ENCODE measurements at places on chromosomes 4 and X.

GRCh38 chr4:76995776-76996175 lies 46.2 kb downstream of the SEPTIN11 start:
- no peak for DNase-seq

DNA sequence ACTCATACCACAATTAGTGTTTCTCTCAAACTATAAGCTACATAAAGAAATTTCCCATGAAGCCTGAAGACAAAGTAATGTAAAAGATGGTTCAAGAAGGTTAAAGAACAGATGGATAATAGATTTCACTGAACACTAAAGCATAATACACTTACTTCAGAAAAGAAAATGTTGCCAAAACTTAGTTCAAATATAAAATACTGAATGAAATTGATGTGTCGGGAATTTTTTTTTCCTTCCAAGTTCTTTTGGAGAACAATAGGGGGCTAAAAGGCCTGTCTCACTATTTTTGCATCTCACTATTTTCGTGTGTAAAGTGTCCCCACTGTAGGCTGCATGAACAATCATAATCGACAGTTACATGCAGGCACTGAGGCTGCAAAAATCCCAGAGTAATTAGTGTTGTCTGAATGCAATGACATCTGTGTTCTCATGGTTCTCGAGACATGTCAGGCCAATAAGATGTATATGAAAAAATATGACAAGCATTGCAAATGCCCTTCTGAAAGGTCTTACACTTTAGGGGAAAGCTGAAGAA lies 11.9 kb upstream of the MAB21L2 start:
- no peak for DNase-seq

- no peak for DNase-seq
These were observed 21.9 kb downstream of the TRIML1 start for GRCh38 chr4:188161167-188161566.

GRCh38 chr4:157115613-157116335 lies 39.8 kb downstream of the GLRB start:
- no peak for DNase-seq

DNA sequence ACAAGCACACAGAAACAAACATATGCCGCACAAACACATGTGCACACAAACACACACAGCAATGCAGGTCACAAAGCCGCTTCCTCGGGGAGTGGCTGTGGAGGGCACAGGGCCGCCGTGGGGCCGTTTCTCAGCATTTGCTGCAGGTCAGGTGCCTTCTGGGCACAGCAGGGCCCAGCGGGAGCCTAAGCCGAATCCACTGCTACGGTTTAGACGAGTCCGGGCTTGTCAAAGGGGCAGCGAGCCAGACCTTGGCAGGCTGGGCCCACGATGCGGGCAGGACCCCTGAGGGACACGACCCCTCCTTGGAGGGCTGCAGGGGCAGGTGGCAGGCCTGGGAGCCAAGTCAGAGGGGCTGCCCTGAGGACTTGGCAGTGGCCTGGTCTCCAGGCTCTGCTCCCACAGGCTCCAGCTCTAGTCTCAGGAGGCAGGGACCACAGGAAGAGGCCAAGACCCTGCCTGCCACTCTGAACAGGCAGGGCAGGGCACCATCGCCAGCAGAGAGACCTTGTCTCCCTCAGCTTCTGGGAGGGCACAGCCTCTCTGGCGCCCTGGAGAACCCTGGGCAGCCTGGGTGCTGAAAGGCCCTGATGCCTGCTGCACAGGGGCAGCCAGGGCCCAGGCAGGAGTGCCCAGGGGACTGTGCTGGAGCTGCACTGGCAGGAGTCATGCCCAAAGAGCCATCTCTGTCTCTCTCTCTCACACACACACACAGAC lies 5.5 kb upstream of the ATP2B3 start:
- no peak for DNase-seq

DNA sequence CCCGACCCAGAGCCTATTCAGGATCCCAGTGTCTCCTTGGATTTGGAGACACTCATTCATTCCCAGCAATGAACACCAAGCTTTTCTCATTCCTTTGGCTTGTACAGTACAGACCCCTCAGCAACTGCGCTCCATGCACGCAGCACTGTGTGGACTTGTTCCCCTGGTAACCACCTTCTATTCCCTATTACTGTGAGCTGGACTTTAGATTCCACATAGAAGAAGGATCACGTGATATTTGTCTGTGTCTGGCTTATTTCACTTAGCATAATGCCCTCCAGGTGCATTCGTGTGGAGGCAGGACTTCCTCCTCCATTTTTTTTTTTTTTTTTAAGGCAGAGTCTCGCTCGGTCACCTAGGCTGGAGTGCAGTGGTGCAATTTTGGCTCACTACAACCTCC lies 106.4 kb downstream of the PHKA2 start:
- no peak for DNase-seq

DNA sequence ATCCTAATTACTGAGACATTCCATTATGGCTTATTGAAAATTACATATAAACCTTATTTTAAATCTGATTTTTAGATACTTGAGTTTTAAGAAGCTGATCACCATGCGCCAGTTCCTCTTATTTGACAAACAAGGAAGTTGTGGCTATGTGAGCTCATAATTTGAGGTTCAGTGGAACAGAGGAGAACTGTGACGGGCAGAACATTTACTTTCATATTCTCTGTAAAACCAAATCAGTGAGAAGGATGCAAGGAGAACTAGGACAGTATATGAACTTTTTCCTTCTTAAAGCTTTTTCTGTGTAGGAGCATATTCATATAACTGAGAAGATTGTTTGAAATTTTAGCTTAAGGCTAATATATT lies 25.3 kb downstream of the STIM2 start:
- DNase-seq = no peak

DNA sequence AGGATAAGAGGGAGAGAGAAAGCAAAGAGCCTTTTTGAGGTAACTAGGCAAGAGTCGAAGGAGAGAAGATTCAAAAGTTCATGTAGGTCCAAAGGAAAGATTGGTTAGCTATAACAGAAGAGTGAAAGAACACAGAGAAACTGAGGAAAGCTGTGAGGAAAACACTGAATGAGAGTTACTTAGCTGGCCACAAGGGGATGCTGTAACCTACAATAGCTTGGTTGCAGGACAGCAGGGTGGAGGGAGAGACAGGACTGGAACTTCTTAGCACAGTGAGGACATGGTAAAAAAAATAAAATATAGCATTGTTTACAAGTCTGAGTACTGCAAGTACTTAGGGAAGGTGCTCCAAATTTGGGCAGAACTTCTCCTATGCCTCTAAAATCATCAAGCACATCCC lies 48.3 kb downstream of the RAI2 start:
- DNase-seq = no peak

- no peak for DNase-seq
These were observed 20.5 kb downstream of the TRMT44 start for GRCh38 chr4:8461086-8461485.

DNA sequence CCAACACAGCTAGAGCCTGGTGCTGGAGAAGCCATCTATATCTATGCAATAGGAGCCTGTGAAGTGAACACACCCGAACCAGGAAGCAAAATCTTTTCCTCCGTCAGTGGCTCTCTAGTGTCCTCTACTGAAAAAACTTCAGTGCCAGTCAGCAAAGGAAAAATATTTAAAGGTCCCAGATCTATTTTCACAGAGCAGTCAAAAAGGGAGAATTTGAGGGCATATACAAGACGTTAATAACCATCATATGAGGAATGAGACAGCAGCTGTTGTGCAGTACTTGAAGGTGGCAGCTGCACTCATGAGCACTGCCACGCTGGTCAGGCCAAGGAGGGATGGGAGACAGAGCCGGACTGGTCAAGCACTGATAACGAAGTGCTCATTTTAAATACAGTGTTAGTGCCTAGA lies 14.4 kb downstream of the MCUB start:
- no peak for DNase-seq

DNA sequence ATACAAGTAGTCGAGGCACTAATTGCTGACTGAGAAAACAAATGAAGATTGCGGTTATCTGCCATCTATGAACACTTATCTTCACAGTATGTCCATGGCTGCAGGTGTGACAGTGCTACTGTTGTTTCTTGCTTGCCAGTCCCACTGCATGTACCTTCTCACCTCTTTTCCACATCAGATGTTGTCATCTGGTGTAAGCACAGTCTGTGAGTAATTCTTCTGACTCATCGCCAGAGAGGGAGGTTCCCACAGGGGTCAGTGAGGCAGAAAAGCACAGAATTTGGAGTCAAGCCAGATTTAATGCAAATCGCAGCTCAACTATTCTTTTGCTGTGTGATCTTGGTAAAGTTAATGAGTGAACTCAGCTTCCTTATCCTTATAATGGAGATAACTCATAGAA lies 144.4 kb downstream of the GLRA2 start:
- no peak for DNase-seq

DNA sequence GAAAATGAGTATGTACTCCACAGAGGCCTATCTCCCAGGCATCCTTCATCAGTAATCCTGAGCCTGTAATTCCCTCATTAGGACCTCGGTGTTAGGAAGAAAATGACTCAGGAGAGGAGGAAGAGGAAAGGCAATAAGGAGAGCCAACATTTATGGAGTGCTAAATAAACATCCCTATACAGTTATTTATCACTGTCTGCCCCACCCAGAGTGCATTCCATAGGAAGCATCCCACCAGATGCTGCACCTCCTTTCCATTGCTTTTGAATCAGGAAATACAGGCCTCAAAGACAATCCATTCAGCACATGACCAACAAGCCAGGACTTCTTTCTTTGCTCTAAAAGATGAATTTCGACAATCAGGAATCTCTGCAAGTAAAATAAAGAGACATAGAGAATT lies 47.6 kb downstream of the USP38 start:
- DNase-seq = no peak

Measured in stimulated activated CD8-positive, alpha-beta memory T cell treated with anti-CD3 and anti-CD28 coated beads, Interleukin-4, amount 100 ng/mL, for 4 hours (primary cell).